ENCODE measurements at places on chromosomes 6 and 20.

GRCh38 chr20:60365882-60366281 is 407.7 kb downstream of the CDH26 start:
- DNase-seq, result no peak

DNA sequence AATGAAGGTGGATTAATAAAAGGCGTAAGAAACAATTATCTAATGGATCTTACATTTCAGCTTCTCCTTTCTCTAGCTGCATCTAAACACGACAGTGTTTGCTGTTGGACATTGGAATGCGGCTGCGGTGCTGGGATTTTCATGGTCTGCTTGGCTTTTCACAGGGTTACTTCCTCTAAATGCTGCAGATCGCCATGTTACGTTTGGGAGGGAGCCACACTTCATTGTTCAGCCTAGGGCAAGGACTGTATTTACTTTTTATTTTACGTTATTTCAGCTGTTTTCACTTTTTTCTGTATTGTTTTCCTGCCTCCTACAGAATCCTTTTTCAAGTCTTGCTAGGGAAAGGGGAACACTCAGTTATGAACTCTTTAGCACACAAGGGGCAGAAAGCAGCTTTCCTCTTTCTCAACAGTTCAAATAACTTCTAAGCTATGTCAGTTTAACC is 97.9 kb upstream of the MTHFD1L start:
- DNase-seq, result no peak

- no peak for DNase-seq
Measured at GRCh38 chr20:57807401-57808263, 97.8 kb upstream of the PMEPA1 start.

DNA sequence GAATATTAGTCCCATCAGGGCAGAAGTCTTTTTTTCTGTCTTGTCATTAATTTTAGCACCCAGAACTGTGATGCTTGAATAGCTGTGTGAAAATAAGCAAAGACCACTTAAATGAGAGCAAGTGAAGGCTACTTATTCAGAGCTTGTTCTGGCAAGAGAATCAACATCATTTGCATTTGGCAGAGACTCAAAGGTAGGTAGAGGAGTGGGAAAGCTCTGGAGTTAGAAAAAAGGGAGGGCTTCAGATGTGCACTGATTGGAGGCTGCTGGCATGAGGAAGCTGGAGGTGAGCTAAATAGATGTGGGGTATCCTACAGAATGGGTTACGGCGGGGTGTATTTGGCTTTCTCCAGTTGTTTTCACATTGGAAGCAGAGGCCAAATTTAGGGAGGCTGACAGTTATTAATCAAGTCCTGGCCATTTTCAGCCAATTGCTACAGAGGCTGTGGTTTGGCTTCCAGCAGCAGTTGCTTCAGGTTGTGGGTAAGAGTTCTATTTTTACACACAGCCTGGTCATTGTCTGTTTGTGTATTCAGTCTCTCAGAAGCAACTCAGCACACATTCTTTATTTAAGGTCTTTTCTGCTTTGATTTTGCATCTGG is 254.3 kb downstream of the BTBD3 start:
- no peak for DNase-seq

GRCh38 chr6:155190677-155191076 is 73.1 kb upstream of the CLDN20 start:
- no peak for DNase-seq

DNA sequence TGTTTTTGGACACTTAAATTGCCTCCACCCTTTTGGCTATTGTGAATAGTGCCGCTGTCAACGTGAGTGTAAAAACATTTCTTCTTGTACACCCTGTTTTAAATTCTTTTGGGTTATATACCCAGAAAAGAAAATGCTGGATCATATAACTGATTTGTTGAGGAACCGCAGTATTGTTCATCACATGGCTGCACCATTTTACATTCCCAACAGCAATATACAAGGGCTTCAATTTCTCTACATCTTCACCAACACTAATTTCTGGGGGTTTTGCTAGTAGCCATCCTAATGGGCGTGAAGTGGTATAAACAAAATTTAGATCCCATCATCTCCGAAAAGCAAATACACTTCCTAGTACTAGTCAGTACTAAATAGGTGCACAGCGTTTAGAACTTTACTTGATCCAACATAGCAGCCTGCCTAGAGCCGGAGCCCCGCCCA is 579 bp upstream of the BPHL start:
- DNase-seq, result no peak

DNA sequence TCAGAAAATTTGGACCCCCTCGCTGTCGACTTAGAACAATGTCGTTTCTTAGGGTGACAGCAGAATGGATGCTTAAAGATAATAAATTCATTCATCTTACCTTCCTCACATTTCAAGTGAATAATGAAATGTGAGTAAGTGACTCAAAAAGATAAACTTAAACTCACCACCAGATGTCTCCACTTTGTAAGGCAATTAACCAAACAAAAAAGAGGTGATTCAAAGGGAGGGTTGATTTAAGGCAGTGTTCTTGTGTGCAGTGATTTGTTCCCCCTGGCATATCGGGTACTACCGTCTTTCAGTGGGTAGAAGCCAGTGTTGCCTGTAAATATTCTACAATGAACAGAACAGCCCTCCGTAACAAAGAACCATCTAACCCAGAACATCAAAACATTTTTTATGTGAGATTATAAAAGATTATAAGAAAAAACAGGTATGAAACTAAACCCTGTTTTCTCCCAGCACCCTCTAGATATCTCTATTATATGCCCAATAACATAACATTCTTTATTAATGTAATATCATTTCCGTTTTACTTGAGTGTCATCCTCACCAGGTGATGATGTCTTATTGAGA is 589.7 kb downstream of the CBLN4 start:
- DNase-seq, result no peak

GRCh38 chr20:24560571-24561491 is 91.4 kb downstream of the SYNDIG1 start:
- no peak for DNase-seq

GRCh38 chr20:3226093-3226492 is 12.9 kb downstream of the SLC4A11 start:
- DNase-seq, result no peak

- no peak for DNase-seq
Measured at GRCh38 chr6:14953836-14954235, 292.0 kb upstream of the JARID2 start.
